Aorta (tissue), 5 donors: ENCODE measurements at places on chromosomes 1 and 21. TPM values are rescaled to one million over a fixed set of nuclear protein-coding genes. Genes with fewer than 3 reads are reported as not detected.

- H3K27ac ChIP-seq, result no peak overlapping the region
- no peaks in the 10 kb centered on the region for H3K36me3 ChIP-seq
- no peaks in the 10 kb centered on the region for H3K4me1 ChIP-seq
- no peak overlapping the region for H3K4me3 ChIP-seq
- no peak for DNase-seq
These were observed 347.6 kb downstream of the PTPRC start for GRCh38 chr1:198986442-198986841.

- H3K27ac ChIP-seq, result no peak overlapping the region
- peaks cover 2% of the 10 kb centered on the region for H3K36me3 ChIP-seq
- no peak overlapping the region for H3K4me3 ChIP-seq
- no peaks in the 10 kb centered on the region for H3K27me3 ChIP-seq
These were observed 1.2 kb upstream of the MSTO1 start for GRCh38 chr1:155608888-155609225.

- H3K4me1 ChIP-seq, result no peaks in the 10 kb centered on the region
- DNase-seq, result no peak
- H3K36me3 ChIP-seq, result no peaks in the 10 kb centered on the region
- no peak overlapping the region for H3K27ac ChIP-seq
- H3K27me3 ChIP-seq, result no peaks in the 10 kb centered on the region
These were observed 82.4 kb upstream of the MAGI3 start for GRCh38 chr1:113307771-113308445.

DNA sequence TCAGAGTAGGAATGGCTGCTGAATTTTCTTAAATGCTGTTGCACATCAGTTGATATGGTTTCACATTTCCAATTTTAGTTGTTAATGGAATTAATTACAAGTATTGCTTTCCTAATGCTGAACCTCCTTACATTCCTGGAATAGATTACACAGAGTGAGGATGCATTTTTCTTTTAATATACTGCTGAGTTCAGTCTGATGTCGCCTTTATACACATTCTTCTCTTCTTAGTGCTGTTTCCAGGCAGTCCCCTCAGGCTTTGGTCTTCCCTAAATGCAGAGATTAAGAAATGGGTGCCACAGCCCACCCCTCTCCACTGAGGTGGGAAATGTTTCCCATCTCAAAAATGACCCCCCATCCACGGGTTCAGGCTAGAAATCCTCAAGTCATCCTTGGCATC is 6.7 kb upstream of the TSPEAR start:
- H3K4me1 ChIP-seq, result no peaks in the 10 kb centered on the region
- no peaks in the 10 kb centered on the region for H3K27me3 ChIP-seq
- H3K4me3 ChIP-seq, result no peak overlapping the region
- H3K36me3 ChIP-seq, result no peaks in the 10 kb centered on the region
- no peak for DNase-seq

- H3K4me1 ChIP-seq, result no peaks in the 10 kb centered on the region
- no peak overlapping the region for H3K27ac ChIP-seq
- no peaks in the 10 kb centered on the region for H3K36me3 ChIP-seq
- no peaks in the 10 kb centered on the region for H3K27me3 ChIP-seq
- no peak for DNase-seq
- H3K4me3 ChIP-seq, result no peak overlapping the region
These were observed 35.7 kb upstream of the HLX start for GRCh38 chr1:220843481-220844011.

GRCh38 chr1:41955461-41956159 is 36.9 kb upstream of the HIVEP3 start:
- no peak for DNase-seq
- no peaks in the 10 kb centered on the region for H3K36me3 ChIP-seq
- H3K27ac ChIP-seq, result no peak overlapping the region

DNA sequence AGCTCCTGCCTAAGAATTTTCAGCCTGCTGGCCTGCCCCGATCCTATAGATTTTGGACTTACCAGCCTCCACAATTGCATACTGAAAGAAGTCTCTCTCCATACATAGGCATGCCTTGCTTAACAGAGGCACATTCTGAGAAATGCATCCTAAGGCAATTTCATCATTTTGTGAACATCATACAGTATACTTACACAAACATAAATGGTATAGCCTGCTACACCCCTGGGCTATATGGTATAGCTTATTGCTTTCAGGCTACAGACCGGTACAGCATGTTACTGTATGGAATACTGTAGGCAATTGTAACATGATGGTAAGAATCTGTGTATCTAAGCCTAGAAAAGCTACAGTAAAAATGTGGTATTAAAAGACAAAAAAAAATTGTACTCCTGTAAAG is 174.7 kb downstream of the NRIP1 start:
- no peaks in the 10 kb centered on the region for H3K4me1 ChIP-seq
- DNase-seq, result no peak
- no peaks in the 10 kb centered on the region for H3K27me3 ChIP-seq
- H3K36me3 ChIP-seq, result no peaks in the 10 kb centered on the region
- no peak overlapping the region for H3K27ac ChIP-seq

DNA sequence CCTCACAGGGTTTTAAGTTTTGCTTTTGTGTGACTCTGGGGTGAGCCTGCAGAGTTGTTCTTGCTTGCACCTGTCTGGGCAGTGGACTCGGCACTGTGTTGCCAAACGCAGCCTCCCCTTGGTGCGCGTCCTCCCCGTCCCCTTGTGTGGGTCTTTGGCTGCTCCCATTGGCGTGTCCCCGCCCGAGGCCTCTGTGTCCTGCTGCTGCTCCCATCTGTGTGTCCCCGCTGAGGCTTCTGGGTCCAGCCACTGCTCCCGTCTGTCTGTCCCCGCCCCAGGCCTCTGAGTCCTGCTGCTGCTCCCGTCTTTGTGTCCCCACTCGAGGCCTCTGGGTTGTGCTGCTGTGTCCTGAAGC is 62.8 kb downstream of the PCNT start:
- H3K4me3 ChIP-seq, result no peak overlapping the region
- H3K4me1 ChIP-seq, result no peaks in the 10 kb centered on the region
- H3K27me3 ChIP-seq, result no peaks in the 10 kb centered on the region
- peaks cover 2% of the 10 kb centered on the region for H3K36me3 ChIP-seq
- H3K27ac ChIP-seq, result no peak overlapping the region

DNA sequence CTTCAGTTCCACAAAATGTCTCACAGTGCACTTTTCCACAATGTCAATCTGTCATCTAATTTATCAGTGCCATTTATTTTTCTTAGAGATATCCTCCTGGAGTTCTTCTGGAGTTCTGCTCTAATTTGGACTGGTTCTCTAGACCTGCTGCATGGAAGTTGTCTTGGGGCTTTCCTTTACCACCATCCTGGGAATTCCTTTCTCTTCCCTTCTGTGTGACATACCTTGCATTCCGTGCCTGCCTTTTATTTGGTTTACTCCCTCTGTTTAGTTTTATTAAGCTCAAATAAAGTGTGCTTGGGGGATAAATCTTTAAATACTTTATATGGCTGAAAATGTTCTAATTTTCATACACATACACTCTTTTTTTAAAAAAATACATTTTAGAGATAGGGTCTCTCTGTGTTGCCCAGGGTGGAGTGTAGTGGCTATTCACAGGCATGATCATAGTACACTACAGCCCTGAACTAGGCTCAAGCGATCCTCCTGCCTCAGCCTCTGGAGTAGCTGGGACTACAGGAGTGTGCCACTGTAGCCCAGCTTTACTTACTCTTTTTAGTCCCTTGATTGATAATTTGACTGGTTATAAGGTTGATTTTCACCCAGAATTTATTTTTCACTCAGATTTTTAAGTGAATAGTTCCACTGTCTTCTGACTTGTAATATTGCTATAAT is 14.4 kb downstream of the MTF2 start:
- H3K27ac ChIP-seq, result no peak overlapping the region
- no peaks in the 10 kb centered on the region for H3K27me3 ChIP-seq
- no peaks in the 10 kb centered on the region for H3K36me3 ChIP-seq
- DNase-seq, result no peak

- H3K4me3 ChIP-seq, result no peak overlapping the region
- H3K27me3 ChIP-seq, result no peaks in the 10 kb centered on the region
- H3K36me3 ChIP-seq, result no peaks in the 10 kb centered on the region
- DNase-seq, result no peak
- H3K4me1 ChIP-seq, result no peaks in the 10 kb centered on the region
These were observed 693.7 kb downstream of the MATN1 start for GRCh38 chr1:30029677-30030076.

GRCh38 chr1:166603296-166603695 is 236.0 kb upstream of the POGK start:
- no peak for DNase-seq
- H3K4me1 ChIP-seq, result no peaks in the 10 kb centered on the region
- no peak overlapping the region for H3K27ac ChIP-seq
- H3K36me3 ChIP-seq, result no peaks in the 10 kb centered on the region
- H3K27me3 ChIP-seq, result no peaks in the 10 kb centered on the region

DNA sequence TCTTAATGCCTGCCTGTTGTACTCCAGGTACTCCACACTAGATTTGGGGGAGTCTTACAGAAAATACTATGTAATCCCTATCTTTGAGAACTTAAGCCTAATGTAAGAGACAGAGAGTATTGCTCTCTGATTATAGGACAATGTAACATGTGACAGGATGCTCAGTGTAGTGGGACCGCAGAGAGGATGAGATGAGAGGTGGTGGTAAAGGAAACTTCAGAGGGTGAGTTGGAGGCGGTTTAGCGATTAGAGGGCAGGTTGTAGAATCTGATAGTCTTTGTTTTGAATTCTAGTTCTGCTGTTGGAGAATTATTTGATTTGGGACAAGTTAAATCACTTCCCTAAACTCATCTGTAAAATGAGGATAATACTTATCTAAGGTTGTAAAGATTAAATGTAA is 5.4 kb downstream of the SOAT1 start:
- H3K36me3 ChIP-seq, result no peaks in the 10 kb centered on the region
- peaks cover 2% of the 10 kb centered on the region for H3K4me1 ChIP-seq
- H3K27ac ChIP-seq, result no peak overlapping the region
- no peak for DNase-seq
- no peak overlapping the region for H3K4me3 ChIP-seq

DNA sequence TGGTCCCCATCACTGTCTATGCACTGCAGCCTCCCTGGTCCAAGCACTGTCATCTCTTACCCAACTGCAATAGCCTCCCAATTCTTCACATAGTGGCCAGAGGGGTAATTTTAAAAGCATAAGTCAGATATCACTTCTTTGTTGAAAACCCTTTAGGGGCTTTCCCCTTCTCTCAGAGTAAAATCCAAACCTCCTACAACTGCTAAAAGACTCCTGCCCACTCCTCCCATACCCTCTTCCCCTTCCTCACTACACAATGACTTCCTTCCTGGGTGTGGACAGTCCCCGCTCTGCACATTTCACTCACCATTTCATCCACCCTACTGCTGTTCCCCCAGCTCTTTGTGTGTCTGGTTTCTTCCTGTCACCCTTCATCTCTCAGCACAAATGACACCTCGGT is 8.3 kb downstream of the MCOLN2 start:
- DNase-seq, result no peak
- no peaks in the 10 kb centered on the region for H3K36me3 ChIP-seq
- H3K4me3 ChIP-seq, result no peak overlapping the region
- H3K4me1 ChIP-seq, result no peaks in the 10 kb centered on the region
- no peak overlapping the region for H3K27ac ChIP-seq

GRCh38 chr1:174160109-174160473 is 771 bp downstream of the RABGAP1L start:
- peak; percentile 89 for DNase-seq
- no peak overlapping the region for H3K27ac ChIP-seq
- H3K4me1 ChIP-seq, result no peaks in the 10 kb centered on the region
- H3K36me3 ChIP-seq, result no peaks in the 10 kb centered on the region
- peak overlapping the region; percentile 93 for H3K4me3 ChIP-seq
- no peaks in the 10 kb centered on the region for H3K27me3 ChIP-seq

- no peaks in the 10 kb centered on the region for H3K4me1 ChIP-seq
- peak overlapping the region; percentile 98 for H3K4me3 ChIP-seq
These were observed 805.3 kb downstream of the USP25 start for GRCh38 chr21:16535102-16535422.

- H3K4me3 ChIP-seq, result no peak overlapping the region
- no peak for DNase-seq
- H3K4me1 ChIP-seq, result no peaks in the 10 kb centered on the region
- H3K27me3 ChIP-seq, result no peaks in the 10 kb centered on the region
- H3K36me3 ChIP-seq, result no peaks in the 10 kb centered on the region
- H3K27ac ChIP-seq, result no peak overlapping the region
These were observed 44.7 kb upstream of the DISC1 start for GRCh38 chr1:231581859-231582258.

DNA sequence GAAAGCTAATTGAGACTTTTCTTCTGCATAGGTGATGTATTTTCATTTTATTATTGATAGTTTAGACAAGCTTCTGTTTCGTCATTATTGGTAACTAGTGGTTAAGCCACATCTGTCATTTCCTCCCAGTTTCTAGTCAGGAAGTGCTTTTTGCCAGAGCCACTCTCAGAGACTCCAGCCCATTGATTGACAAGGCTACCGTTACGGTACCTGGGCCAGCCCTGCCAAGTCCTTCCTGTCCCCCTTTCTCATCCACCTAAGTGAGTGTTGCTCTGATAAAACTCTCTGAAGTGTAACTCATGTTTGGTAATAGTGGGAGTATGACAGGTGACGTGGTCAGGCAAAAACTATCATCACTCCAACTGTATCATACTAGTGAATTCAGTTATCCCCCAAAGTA is 29.6 kb upstream of the AGL start:
- H3K4me3 ChIP-seq, result no peak overlapping the region
- no peak overlapping the region for H3K27ac ChIP-seq
- no peaks in the 10 kb centered on the region for H3K27me3 ChIP-seq
- no peaks in the 10 kb centered on the region for H3K36me3 ChIP-seq
- DNase-seq, result no peak

- no peak overlapping the region for H3K27ac ChIP-seq
- DNase-seq, result no peak
- no peaks in the 10 kb centered on the region for H3K36me3 ChIP-seq
- H3K4me1 ChIP-seq, result no peaks in the 10 kb centered on the region
- no peaks in the 10 kb centered on the region for H3K27me3 ChIP-seq
- H3K4me3 ChIP-seq, result no peak overlapping the region
These were observed 4.0 kb downstream of the OSCP1 start for GRCh38 chr1:36446271-36446670.

- peak overlapping the region; percentile 28 for H3K27ac ChIP-seq
- no peaks in the 10 kb centered on the region for H3K27me3 ChIP-seq
- DNase-seq, result no peak
- H3K4me1 ChIP-seq, result no peaks in the 10 kb centered on the region
- peaks cover 3% of the 10 kb centered on the region for H3K36me3 ChIP-seq
These were observed 686 bp downstream of the MIIP start for GRCh38 chr1:12019858-12020509.

RPTN gene
- total RNA-seq, result not detected

PAX7 gene
- total RNA-seq, result not detected

ANGPTL3 gene
- total RNA-seq, result not detected

SF3B4 gene
- 37.3 TPM for total RNA-seq

CRABP2 gene
- total RNA-seq, result 3.8 TPM

SLFNL1 gene
- total RNA-seq, result 0.69 TPM

ERICH3 gene
- total RNA-seq, result 0.42 TPM

CR2 gene
- total RNA-seq, result not detected

AURKAIP1 gene
- 59.6 TPM for total RNA-seq

FCAMR gene
- not detected for total RNA-seq

S100A6 gene
- total RNA-seq, result 934 TPM

PEX10 gene
- 13.1 TPM for total RNA-seq
